AG09309 (cell line): ENCODE measurements at places on chromosomes 7 and 10.

DNA sequence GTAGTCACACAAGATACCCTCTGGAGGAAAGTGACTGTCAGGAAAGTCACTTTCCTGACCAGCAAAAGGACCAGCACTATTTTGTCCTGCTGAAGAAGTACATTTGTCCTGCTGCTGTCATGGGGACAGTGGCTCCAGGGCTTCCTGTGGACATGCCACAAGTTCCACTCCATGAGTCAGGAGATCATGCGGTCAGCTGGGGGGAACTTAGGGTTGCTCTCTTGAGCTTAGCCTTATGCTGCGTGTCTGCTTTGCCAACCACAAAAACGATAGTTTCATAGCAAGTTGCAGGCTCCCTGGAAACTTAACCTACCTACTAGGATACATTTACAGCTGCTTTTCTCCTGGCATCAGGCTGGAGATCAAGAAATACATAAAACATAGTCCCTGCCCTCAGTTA, 19.8 kb upstream of the ALOX5 start:
- DNase-seq, result no peak

GRCh38 chr7:122577449-122578003, 121.4 kb downstream of the RNF133 start:
- no peak for DNase-seq

GRCh38 chr7:80440883-80441282, 71.0 kb downstream of the GNAT3 start:
- no peak for DNase-seq

- DNase-seq, result no peak
Measured at GRCh38 chr10:98957801-98958200, 277.9 kb downstream of the HPSE2 start.

DNA sequence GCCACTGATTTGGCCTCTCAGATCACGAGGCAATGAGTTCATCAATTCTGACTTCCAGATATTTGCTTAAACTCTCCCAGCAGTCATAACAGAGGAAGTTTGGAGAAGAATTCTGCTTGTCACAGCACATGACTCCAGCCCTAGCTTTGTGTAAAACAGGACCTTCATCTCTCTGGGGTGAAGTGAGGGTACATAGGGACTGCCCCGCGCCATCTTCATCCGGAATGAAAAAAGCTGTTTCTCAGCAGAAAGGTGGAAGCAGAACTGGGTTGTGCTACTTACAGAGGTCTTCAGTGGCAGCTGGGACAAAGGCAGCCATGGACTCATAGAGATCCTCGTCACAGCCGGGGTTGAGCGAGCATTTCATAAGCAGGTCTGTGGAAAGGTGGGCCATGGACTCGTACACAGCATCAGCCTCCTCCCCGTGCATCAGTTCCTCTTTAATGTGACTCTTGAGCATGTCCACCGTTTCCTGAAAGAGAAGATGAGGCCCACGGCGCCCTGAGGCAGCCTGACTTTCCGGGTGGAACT, 58.4 kb upstream of the TM9SF3 start:
- no peak for DNase-seq

GRCh38 chr10:110409926-110410325, 87.8 kb upstream of the DUSP5 start:
- no peak for DNase-seq
